GM23338 (cell line): ENCODE measurements at places on chromosomes 5 and 9.
A peak's percentile ranks its signal among the peaks of the same experiment; 100 is the strongest.

DNA sequence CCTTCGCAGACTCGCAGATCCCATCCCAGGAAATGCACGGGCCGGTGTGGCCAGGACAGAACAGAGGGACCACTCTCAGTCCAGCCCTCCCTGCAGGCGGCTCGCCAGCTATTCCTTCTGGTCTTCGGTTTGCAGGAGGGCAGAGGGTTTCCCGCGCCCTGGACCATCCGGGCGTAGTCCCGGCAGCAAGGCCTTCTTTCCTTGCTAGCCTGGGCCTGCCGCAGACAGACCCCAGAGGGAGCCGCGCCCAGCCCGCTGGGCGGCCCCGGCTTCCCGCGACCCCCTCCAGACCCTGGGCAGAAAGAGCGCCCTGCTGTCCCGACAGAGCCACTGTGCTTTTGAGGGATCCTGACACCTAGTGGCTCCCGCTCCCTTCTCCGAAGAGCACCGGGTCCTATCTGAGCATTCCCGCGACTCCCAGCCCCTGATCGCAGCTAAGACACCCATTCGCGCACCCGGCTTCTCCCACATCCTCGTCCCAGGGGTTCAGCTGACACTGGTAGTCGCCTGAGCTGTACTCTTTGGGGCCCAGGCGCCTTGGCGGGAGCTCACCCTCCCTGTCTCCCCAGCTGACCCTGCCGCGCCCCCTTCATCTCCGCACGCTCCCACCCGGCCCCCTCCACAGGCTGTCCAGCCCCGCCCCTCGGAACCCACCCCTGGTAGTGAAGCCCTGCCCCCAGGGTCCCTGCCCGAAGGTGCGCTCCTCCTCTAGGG, 1.1 kb downstream of the CFAP90 start:
- peak; percentile 79 for DNase-seq

- no peak for DNase-seq
Measured at GRCh38 chr5:169910393-169910792, 69.9 kb downstream of the INSYN2B start.

GRCh38 chr5:159021901-159022556, 77.7 kb downstream of the EBF1 start:
- DNase-seq, result no peak

GRCh38 chr5:158313027-158313732, 454.2 kb upstream of the CLINT1 start:
- peak; percentile 24 for DNase-seq

- no peak for DNase-seq
Measured at GRCh38 chr5:153187503-153187902, 303.0 kb upstream of the GRIA1 start.

- DNase-seq, result no peak
Measured at GRCh38 chr5:1108865-1109174, 3.0 kb downstream of the SLC12A7 start.

DNA sequence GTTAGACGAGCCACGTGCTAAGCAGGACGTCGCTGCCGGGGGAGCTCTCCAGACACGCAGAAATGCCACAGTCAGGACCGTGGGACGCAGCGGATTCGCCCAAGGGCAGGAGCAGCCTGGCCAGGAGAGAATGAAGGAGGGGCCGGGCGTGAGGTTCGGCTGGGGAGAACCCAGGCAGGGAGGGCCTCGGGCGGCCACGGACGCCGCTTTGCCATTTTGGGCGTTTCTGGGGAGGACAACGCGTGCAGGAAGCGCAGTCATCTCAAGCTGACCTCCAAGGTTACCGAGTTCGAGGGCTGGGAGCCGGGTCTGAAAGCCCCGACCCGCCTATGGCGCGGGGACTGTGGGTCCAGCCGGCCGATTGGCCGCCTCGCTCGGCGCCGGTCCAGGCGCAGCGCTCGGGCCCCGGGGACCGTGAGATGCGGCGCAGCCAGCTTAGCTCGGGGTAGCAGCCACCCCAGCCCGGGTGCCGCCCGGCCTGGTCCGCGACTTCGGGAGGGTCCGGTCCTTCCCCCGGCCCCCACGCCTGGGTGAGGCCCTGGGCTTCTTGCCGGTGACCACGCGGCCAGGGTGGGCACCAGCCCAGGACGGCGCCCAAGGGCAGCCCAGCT, 760 bp upstream of the MAN1B1 start:
- DNase-seq, result peak; percentile 46

DNA sequence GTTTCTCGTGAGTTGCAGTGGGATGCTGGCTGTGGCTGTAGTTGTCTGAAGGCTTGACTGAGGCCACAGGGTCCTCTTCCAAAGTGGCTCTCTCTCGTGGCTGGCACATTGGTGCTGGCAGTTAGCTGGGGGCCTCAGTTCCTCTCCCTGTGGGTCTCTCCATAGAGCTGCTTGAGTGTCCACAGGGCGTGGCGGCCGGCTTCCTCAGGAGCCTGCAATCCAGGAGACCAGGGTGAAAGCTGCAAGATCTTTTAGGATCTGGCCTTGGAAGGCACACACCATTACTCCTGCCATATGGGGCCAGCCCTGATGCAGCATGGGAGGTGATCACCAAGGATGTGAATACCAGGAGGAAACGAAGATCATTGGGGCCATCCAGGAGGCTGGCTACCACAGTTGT, 41.1 kb downstream of the ANKRD33B start:
- DNase-seq, result no peak

DNA sequence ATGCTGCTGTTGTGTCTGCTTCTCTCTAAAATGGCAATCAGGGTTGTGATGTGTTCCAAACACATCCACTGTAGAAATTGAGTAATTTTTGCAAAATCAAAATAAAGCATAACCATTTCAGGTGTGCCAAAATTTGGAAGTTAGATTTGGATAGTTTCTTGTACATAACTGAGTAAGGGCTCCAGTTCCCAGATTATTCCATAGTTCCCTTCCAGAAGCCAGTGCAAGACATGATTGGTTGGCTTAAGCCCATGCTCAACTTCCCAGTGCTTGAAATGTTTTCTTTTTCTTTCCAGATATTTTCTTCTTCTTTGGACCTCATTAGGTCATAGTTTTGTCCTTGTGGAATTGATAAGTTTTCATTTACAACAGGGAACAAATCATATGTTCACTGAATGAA, 64.2 kb downstream of the SNCAIP start:
- no peak for DNase-seq

DNA sequence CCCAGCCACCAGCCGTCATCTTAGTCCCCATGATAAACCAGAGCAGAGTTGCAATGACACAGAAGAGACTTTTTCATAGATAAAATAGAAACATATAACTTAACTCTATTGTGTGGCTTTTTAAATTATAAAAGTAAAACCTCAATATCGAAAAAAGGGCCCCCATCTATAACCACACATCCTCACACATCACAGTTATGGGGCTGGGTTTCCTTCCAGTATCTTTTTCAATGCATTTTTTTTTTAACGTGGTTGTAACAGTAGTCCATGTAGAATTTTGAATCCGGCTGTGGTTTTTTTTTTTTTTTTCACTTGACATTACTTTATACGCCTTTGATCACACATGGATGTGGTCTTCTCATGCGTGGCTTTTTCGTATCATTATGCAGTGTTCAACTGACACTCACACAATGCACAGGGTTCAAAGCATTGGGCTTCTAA, 77.4 kb downstream of the CFAP77 start:
- no peak for DNase-seq

DNA sequence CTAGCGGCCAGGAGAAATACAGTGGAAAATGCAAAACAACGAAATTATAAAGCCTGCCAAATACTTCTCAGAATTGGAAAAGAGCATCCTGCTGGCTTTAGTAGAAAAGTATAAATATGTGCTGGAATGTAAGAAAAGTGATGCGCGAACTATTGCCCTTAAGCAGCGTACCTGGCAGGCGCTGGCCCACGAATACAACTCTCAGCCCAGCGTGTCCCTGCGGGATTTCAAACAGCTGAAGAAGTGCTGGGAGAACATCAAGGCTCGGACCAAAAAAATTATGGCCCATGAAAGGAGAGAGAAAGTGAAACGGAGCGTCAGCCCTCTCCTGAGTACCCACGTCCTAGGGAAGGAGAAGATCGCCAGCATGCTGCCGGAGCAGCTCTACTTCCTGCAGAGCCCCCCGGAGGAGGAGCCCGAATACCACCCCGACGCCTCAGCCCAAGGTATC, 15.0 kb downstream of the MSANTD3 start:
- DNase-seq, result peak; percentile 64

DNA sequence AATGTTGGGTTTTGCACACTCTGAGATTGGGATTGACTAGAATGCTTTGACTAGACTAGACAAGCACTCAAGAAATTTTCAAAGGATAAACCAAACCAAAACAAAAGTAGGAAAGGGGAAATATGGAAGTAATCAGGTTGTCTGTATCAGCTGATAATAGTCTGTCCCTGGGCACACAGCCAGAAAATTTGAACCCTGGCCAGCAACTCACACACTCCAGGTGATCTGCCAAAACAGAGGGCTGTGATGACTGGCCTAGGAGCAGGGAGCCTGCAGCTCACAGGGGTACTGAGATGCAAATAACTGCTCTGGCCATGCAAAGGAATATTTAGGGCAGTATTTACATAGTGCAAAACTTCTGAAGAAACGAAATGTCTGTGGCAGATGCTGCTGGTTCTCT, 112.3 kb upstream of the SMIM23 start:
- DNase-seq, result no peak
